CD8-positive, alpha-beta memory T cell (primary cell): ENCODE measurements at places on chromosomes 7 and 10.
A peak's percentile ranks its signal among the peaks of the same experiment; 100 is the strongest.

GRCh38 chr10:97081621-97082235 is 104.0 kb downstream of the SLIT1 start:
- peak; percentile 31 for DNase-seq

GRCh38 chr7:36635091-36635490 is 89.2 kb downstream of the AOAH start:
- DNase-seq, result no peak

DNA sequence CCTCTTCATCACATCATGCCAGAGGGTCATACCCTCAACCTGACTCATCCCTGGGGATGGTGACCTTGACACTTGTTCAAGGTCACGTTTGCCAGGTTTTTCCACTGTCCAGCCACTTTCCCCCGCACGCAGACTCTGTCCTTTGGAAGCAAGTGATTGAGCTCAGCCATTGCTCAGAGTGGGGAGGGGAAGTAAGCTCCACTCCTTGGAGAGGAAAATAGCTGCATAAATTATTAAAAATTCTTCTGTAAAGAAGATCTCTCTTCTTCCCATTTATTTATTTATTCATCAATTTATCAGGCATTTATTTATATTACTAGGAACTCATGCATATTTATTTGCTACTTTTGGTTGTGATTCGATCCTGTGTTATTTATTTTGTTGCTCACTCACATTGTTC is 88.0 kb downstream of the GLRX3 start:
- DNase-seq, result no peak

DNA sequence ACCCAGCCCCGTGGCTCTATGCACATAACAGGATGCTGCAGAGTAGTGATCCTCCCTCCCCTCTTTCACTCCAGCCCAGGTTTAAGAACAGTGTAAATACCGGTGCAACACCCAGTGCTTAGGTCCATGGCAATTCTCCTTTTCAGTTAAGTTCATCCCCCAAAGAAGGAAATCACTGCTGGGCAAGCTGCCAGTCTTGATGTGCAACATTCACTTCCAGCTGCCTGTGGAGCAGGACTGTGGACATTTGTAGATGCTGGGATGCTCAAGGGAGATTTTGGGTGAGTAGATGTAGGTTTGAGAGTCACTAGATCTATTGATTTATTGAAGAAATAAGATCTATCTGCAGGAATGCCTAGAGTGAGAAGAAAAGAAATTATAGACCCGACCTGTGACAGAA is 294.3 kb upstream of the KIAA1217 start:
- DNase-seq, result no peak

GRCh38 chr7:44294325-44295069 is 30.9 kb downstream of the CAMK2B start:
- DNase-seq, result no peak

GRCh38 chr10:120793088-120793487 is 58.1 kb upstream of the WDR11 start:
- DNase-seq, result no peak

DNA sequence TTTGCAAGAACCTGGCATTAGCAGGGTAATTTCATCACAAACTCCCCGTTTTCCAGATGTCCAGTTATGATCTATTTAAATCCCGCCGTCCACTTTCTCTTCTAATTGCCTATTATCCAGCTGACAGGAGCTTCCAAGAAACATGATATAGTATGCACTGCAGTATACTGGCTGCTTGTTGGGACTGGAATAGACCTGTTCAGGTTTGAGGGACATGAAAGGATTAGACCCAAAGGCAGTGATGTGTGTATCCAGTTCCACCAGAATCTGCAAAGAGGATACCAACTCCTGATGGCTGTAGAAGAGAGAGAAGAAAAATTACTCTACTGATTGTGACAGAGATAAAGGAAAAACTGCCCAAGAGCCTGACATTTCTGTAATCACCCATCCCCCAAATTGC is 8.9 kb downstream of the MSS51 start:
- no peak for DNase-seq

- DNase-seq, result peak; percentile 41
Observed at GRCh38 chr7:142345811-142346210, 88.0 kb upstream of the PRSS58 start.

GRCh38 chr10:33267708-33268107 is 66.8 kb downstream of the NRP1 start:
- DNase-seq, result no peak

DNA sequence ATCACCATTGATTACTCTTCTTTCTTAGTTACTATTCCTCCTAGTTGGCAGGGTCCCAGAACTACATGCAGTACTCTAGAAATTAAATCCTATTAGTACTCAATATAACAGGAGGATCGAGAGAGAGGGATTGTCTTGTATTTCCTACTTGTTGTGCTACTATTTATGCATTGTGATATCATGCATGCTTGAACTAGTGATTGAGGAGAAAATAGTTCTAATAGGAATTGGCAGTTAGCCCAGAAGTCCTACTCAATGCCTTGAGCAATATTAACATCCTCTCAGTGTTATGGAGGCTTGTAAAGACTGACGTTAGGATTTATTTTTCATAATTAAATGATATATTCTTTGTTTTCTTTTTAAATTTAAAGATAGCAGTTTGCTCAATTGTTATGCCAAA is 67.4 kb downstream of the FOXP2 start:
- no peak for DNase-seq

- no peak for DNase-seq
Observed at GRCh38 chr10:12777840-12778585, 223.5 kb downstream of the CCDC3 start.

DNA sequence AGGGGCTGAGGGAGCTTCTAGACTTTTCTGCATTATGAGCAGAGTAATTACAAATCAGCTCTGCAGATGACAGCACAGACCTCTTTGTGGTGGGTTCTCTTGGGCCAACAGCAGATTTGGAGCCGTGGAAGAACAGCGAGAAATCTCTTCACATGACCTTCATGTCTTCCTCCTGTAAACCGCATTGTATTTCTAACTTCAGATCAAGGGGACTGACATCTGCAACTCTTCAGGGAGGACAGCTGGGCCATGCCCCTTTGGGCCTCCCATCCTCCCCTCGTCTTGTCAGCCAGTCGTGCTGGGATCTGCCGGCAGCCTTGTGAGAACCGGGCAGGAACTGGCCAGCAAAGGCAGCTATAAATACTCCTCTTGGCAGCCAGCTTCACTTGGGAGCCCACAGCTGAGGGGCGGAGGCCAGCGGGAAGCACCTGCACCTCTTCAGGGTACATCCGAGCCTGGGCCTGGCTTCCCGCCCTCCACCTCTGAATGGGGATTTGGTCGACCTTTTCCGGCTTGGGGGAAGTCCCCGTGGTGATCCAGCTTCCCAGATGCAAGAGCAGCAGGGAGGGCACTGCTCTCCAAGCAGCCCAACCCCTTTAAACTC is 54.7 kb downstream of the STEAP1B start:
- DNase-seq, result no peak

DNA sequence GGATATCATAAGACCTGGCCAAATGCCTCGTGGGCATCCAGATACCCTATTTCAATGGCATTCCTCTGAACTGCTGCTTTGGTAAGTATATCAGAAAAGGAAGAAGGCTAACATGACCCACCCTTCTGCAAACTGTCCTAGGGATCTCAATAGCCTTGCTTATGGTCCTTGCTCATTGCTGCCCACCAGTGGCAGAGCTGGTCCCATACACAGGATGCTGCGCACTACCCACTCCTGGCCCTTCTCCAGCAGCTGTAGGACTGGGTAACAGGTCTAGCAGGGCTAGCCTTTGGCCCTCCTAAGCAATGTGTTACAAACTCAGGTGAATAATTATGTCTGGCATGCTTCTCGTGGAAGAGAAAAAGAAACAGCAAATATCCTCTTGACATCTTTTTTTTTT is 72.5 kb downstream of the C10orf90 start:
- no peak for DNase-seq
